Kidney (tissue), 22 donors: ENCODE measurements at places on chromosomes 1 and 21. TPM values are rescaled to one million over a fixed set of nuclear protein-coding genes. Genes with fewer than 3 reads are reported as not detected.
A peak's percentile ranks its signal among the peaks of the same experiment; 100 is the strongest.

Gene OR2L8
- total RNA-seq, result not detected

Gene RNU1-3
- 8,605 TPM for total RNA-seq

Gene COL11A1
- 0.35 TPM for total RNA-seq

Gene C8A
- 0.09 TPM for total RNA-seq

Gene OR2T29
- not detected for total RNA-seq

Gene CRYAA
- total RNA-seq, result not detected

Gene TPTE
- total RNA-seq, result not detected

Gene JAM2
- total RNA-seq, result 12.0 TPM

DNA sequence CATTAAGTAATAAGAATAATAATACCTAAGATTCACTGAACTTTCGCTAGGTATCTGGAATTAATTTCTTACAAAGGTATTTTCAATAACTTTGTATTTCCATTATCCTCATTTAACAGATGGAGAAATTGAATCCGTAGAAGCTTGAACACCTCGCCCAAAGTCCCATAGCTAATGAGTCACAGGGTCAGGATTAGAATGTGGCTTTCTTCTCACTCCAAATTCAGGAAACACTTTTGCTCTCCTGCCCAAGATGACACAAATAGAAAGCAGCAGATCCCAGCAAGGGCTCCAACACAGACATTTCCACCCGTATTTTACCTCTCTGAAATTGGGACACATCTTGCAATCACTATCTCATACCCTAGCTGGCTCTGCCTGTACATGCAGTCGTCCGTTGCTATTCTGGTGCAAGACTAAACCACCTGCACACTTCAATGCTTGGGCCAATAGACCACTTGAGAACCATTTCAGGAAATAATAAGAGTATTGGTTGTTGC lies 125.9 kb upstream of the GREM2 start:
- H3K4me3 ChIP-seq, result no peak overlapping the region
- DNase-seq, result no peak
- no peaks in the 10 kb centered on the region for H3K36me3 ChIP-seq
- H3K4me1 ChIP-seq, result no peaks in the 10 kb centered on the region

DNA sequence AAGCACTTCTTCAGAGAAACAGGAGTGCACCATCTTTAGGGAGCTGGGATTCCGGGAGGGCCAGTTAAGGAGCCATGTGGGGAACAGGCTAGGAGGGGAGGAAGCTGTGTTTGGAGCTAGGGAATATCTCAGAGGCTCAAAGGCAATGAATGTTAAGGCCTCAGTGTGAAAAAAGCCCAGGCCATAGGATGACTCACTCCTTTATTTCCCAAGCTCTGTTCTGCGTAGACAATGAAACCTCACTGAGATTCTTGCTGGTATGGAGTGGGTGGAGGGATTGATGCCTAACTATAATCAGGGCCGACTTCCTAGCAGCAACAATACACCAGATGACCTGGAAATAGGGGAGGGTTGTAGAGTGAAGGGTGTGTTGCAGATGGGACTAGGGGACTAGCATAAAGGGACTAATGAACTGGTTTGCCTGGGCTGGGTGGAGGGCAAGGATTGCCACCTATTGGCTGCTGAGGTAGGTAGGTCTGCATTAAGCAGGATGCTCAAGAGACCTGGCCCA lies 2.1 kb downstream of the GNAT2 start:
- peak overlapping the region; percentile 18 for H3K27ac ChIP-seq
- peaks cover 25% of the 10 kb centered on the region for H3K4me1 ChIP-seq
- no peak for DNase-seq
- H3K36me3 ChIP-seq, result no peaks in the 10 kb centered on the region
- H3K4me3 ChIP-seq, result no peak overlapping the region

GRCh38 chr1:66685265-66685664 lies 67.0 kb upstream of the DYNLT5 start:
- no peak for DNase-seq
- no peaks in the 10 kb centered on the region for H3K27me3 ChIP-seq
- no peak overlapping the region for H3K4me3 ChIP-seq
- H3K36me3 ChIP-seq, result no peaks in the 10 kb centered on the region

GRCh38 chr1:240808381-240808780 lies 196.4 kb upstream of the GREM2 start:
- no peaks in the 10 kb centered on the region for H3K4me1 ChIP-seq
- H3K27me3 ChIP-seq, result no peaks in the 10 kb centered on the region
- no peaks in the 10 kb centered on the region for H3K36me3 ChIP-seq
- no peak for DNase-seq
- no peak overlapping the region for H3K27ac ChIP-seq

GRCh38 chr1:157270705-157271274 lies 132.6 kb upstream of the ETV3 start:
- H3K27me3 ChIP-seq, result no peaks in the 10 kb centered on the region
- no peak overlapping the region for H3K27ac ChIP-seq
- H3K36me3 ChIP-seq, result no peaks in the 10 kb centered on the region

GRCh38 chr1:208899438-208899837 lies 655.3 kb upstream of the PLXNA2 start:
- no peaks in the 10 kb centered on the region for H3K27me3 ChIP-seq
- no peaks in the 10 kb centered on the region for H3K36me3 ChIP-seq
- H3K27ac ChIP-seq, result no peak overlapping the region
- no peaks in the 10 kb centered on the region for H3K4me1 ChIP-seq

DNA sequence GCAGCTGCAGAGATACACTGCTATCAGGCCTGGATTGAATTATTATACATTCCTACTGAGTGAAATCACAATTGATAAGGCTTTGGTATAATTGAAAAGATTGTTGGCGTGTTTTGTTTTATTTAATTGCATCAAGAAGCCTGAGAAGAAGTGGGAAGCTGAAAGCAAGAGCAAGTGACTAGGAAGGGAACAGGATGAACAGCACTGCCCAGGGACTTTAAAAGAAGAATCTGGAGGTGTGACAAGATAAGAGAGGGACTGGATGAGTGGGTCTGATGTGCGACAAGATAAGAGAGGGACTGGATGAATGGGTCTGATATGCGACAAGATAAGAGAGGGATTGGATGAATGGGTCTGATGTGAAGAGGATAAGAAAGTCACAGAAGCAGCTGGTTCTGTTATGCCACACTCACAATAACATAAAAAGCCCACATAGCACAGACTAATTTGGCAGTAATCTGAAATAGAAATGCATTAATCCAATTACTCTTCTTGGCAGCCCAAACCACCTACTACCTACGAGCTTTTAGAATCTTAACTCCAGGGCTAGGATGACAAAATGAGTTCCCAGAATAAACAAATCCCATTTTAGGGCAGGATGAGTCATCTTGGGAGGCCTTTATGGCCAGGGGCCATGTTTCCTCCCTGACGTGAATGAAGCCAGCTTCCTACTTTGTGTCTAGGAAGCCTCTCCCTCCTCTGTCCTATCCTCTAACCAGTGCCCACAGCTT lies 129.7 kb downstream of the DUSP10 start:
- H3K27ac ChIP-seq, result no peak overlapping the region
- H3K27me3 ChIP-seq, result no peaks in the 10 kb centered on the region
- DNase-seq, result peak; percentile 65
- H3K4me1 ChIP-seq, result no peaks in the 10 kb centered on the region
- H3K36me3 ChIP-seq, result no peaks in the 10 kb centered on the region

DNA sequence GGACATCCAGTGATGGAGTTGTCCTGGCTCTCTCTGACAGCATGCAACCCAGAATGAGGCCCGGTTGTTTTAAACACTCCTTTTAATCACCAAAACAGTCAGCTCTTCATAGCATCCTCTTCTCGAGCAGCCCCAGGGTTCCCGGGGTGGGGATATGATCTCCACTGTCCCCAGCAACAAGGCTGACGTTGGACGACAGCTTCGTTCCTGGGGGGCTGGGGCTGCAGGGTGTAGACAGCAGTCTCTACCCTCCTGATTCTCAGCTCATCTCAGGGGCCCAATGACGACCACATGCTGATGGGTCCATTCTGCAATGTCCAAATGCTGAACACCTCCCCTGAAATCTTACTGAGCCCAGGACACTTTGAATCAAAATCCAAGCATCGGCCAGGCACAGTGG lies 27.0 kb downstream of the TRIM11 start:
- H3K4me3 ChIP-seq, result peak overlapping the region; percentile 74
- DNase-seq, result no peak
- no peaks in the 10 kb centered on the region for H3K4me1 ChIP-seq
- H3K27ac ChIP-seq, result no peak overlapping the region

DNA sequence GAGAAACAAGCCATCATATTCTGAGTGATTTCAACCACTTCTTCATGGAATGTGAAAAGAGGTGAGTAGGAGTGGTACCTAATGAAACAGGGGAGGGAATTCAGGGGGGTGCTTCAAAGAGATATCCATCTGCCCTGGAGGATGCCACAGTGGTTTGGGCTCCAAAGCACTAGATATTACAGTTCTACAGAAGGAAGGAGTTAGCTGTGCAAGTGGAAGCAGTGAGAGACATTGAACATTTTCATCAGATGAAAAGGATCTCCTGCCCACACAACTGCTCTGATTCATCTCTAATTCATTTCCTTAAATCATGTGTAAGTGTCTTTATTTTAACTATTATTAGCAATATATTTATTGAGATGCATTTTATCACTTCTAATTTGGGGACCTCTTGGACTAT lies 2.8 kb upstream of the RGS5 start:
- H3K27ac ChIP-seq, result no peak overlapping the region
- no peak overlapping the region for H3K4me3 ChIP-seq
- H3K4me1 ChIP-seq, result no peaks in the 10 kb centered on the region
- DNase-seq, result no peak
- H3K27me3 ChIP-seq, result no peaks in the 10 kb centered on the region

GRCh38 chr1:43763497-43763973 lies 56.2 kb downstream of the ST3GAL3 start:
- H3K4me1 ChIP-seq, result no peaks in the 10 kb centered on the region
- peak; percentile 72 for DNase-seq
- no peak overlapping the region for H3K27ac ChIP-seq
- H3K36me3 ChIP-seq, result no peaks in the 10 kb centered on the region
- H3K4me3 ChIP-seq, result no peak overlapping the region
- H3K27me3 ChIP-seq, result no peaks in the 10 kb centered on the region

DNA sequence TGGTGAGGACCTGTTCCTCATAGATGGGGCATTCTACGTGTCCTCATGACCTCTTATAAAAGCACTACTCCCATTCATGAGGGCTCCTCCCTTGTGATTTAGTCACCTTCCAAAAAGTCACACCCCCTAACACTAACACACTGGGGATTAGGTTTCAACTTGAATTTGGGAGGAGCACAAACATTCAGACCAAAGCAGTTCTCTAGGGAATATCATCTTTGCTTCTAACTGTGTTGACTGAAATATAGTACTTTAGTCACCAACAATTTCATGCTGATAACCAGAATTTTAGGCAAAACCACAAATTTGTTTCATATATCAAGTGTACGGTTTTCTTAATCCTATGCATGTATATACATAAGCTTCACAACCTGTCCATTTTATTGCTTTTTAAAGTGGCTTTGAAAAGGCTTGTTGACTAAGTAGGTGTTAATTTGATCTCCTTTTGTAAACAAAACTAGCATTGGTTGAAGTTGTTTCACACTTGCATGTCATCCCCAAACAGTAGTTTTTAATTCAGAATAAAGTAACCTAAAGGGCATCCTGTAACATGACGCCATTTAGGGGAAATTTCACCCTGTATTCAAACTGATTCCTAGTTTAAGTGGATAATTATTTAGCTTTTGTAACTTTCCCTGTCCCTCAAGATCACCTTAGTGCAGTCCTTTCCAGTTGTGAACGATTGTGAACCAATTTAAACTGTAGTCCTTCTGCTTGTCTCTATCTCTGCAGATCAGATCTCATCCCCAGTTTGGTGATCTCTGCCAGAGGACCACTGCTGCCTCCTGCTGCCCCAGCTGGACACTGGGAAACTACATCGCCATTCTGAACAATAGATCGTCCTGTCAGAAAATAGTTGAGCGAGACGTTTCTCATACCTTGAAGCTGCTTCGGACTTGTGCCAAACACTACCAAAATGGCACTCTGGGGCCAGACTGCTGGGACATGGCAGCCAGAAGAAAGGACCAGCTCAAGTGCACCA lies 141.1 kb downstream of the TLR5 start:
- H3K27me3 ChIP-seq, result no peaks in the 10 kb centered on the region
- DNase-seq, result no peak
- H3K36me3 ChIP-seq, result peaks cover 20% of the 10 kb centered on the region
- H3K27ac ChIP-seq, result no peak overlapping the region
- H3K4me3 ChIP-seq, result no peak overlapping the region

DNA sequence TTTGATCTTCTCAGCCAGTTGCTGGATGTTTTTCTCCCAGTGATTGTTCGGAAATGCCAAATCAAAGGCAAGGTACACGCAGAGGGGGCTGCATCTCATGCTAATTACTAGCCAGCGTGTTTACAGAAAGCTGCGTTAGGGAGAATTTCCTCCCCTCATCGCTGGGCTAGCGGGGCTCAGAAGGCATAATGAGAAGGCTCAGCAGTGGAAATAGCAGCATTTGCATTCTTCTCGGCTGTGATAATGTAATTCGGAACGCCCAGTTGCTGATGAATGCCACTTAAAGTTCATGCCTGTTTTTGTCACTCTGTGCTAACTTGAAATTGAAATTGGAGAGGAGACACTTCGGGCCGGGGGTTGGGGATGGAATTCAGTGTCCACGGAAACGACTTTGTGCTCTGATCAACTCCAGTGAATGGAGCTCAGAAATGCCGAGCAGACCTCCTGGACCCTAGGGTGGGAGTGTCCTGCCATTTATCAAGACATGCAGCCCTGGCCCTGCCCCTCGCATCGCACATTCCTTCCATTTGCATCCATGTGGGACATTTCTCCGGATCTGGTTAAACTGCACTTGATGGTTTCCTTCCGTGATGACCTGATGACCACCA lies 313.4 kb upstream of the C1orf174 start:
- DNase-seq, result peak; percentile 45
- no peaks in the 10 kb centered on the region for H3K27me3 ChIP-seq
- no peaks in the 10 kb centered on the region for H3K36me3 ChIP-seq
- no peak overlapping the region for H3K4me3 ChIP-seq
- no peaks in the 10 kb centered on the region for H3K4me1 ChIP-seq

- DNase-seq, result no peak
- no peaks in the 10 kb centered on the region for H3K36me3 ChIP-seq
- H3K4me3 ChIP-seq, result no peak overlapping the region
- no peak overlapping the region for H3K27ac ChIP-seq
These were observed 30.4 kb upstream of the RAB4A start for GRCh38 chr1:229240532-229240931.

- no peaks in the 10 kb centered on the region for H3K4me1 ChIP-seq
- DNase-seq, result no peak
- no peak overlapping the region for H3K4me3 ChIP-seq
- no peaks in the 10 kb centered on the region for H3K27me3 ChIP-seq
- no peak overlapping the region for H3K27ac ChIP-seq
- no peaks in the 10 kb centered on the region for H3K36me3 ChIP-seq
These were observed 73.1 kb downstream of the MATN1 start for GRCh38 chr1:30650038-30650967.

- no peak overlapping the region for H3K4me3 ChIP-seq
- H3K27ac ChIP-seq, result peak overlapping the region; percentile 77
- peak; percentile 79 for DNase-seq
- no peaks in the 10 kb centered on the region for H3K27me3 ChIP-seq
- peaks cover 19% of the 10 kb centered on the region for H3K4me1 ChIP-seq
- no peaks in the 10 kb centered on the region for H3K36me3 ChIP-seq
These were observed 19.4 kb downstream of the PLEKHM2 start for GRCh38 chr1:15703562-15703961.
